ENCODE measurements at places on chromosomes 13 and 19.

- no peak for DNase-seq
Observed at GRCh38 chr13:51925865-51926527, 64.2 kb downstream of the CCDC70 start.

DNA sequence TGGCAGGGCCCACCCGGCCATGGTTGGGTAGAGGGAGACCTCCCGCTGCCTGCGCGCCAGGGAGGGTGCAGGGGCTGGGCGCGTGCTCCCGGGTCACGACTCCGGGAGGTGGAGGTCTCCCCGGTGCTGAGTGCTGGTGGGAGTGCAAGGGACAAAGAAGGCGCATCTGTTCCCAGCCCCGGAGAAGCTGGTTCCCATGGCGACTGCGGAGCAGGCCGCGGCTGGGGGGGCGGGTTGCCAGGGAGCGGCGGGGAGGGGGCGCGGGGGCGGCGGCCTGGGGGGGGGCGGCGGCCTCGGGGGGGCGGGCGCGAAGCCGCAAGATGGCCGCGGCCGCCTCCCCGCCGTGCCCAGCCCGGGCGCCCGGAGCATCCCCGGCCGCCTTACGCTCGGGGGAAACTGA is 1.2 kb downstream of the CBARP start:
- DNase-seq = no peak

- DNase-seq = no peak
Observed at GRCh38 chr13:71358218-71358617, 508.8 kb downstream of the DACH1 start.

GRCh38 chr13:107209824-107210722 is 642.1 kb upstream of the ARGLU1 start:
- no peak for DNase-seq

- no peak for DNase-seq
Observed at GRCh38 chr13:74819549-74819948, 662.4 kb downstream of the TBC1D4 start.

DNA sequence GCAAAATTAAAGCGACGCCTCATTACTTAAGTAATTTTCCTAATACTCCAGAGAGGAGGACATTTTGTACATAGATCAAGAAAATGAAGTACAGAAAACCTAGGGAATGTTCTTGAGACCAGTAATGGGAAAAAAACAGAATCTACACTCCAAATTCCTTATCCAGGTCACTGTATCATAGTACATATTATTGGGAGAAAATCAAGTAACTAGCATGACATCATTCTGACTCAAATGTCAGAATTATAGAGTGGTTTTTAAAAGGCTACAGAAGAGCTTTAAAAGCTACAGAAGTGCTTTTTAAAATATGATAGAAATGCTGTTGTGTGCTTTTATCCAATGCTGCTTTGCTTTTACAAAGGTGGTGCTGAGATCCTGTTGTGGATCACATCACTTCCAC is 86.3 kb upstream of the SLC15A1 start:
- DNase-seq = no peak

- DNase-seq = no peak
Observed at GRCh38 chr19:33279430-33280350, 22.6 kb downstream of the CEBPA start.

All from GM23338 (cell line).